Right renal pelvis (tissue), 4 donors: ENCODE measurements at places on chromosomes 13 and 19.

DNA sequence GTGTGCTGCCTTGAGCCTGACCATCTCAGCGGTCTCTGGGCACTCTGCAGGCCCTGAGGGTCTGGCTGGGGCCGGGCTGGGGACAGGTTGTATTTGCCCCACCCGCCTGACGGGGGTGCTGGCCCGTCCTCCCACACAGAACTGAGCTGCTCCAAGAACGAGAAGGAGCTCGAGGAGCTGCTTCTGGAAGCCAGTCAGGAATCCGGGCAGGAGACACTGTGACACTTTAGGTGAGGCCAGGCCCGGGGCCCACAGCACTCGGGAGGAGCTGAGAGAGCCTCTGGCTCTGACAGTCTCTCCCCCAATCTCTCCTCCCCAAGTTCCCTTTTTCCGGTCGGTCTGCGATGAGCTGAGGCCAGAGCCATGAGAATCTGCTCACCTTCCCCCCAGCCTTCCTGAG is 14.5 kb downstream of the NKPD1 start:
- no peak for DNase-seq

- DNase-seq = no peak
Observed at GRCh38 chr13:51222037-51222685, at the start of gene FAM124A. TSS of gene FAM124A (plus strand) at chr13:51222398. CDS start at chr13:51222502, 104 bp downstream.

GRCh38 chr13:23707674-23708073 is 137.5 kb downstream of the TNFRSF19 start:
- DNase-seq = no peak

DNA sequence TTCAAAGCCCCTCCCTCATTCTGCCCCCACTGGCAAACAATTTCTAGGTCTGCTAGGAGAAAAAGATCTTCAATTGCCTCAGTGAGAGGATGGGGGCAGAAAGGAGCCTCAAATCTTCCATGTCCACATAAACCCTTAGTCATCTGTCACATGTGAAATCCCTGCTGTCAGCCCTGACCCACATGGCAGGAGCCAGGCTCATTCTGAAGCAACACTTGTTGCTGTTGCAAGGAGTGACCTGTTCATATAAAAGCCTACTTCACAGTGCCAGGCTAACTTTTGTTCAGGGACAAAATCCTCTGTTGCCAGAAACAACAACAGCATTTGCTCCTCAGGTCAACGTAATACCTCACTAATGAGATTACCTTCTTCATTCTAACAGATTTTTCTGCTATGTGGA is 70.5 kb downstream of the IRS2 start:
- DNase-seq = no peak

GRCh38 chr13:35163674-35164073 is 221.6 kb downstream of the NBEA start:
- DNase-seq = no peak

DNA sequence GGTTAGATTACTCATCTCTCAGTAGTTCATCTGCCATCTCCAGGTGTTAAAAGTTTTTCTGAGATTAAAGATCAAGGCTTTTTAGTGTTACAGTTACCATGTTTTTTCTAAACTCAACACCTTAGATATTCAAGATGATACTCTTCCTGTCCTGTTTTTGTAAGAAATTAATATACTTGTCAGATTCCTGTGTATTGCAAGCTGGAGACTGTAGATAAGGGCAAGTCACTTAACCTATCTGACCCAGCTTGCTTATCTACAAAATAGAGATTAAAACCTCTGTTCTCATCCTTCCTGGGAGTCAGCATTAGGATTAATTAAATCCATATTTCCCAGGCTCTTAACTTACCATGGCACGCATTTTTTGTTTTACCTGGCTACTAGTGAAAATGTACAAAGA is 25.2 kb downstream of the SUGT1 start:
- no peak for DNase-seq

DNA sequence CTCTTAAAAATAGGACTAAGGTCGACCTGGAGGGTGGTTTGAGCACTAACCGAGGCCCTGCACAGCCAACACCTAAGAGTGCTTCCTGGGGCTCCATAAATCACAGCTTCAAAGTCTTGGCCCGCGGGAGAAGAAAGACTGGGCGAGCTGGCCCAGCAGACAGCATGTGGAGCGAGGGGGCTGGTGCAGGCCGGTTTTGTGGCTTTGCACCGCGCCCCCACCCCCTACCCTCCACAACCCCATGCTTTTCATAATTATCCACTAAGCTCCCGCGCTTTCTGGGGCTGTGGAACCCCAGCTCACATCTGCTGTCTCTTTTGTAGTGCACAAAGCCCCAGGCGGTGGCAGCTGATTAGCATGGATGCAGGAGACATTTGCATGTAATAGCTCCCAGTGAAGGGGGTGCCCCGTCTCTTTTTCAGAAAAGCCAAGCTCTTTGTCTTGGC is 17.1 kb downstream of the CARM1 start:
- no peak for DNase-seq

DNA sequence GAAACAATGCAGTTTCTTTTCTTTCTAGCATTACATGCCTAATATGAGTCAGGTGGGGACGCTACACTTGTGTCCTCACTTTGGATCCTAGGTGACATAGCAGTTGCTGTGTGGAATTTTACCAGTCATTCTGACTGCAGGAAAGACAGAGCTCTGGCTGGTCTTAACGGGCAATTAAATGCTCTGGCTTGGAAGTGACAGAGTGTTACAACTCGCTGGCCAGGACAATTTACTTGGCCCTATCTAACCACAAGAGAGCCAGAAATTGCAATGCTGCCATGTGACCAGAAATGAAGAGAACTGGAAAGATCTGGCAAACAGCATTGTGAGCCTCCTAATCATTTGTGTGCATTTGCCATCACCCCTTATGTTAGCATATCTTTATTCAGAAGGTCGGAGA is 351.1 kb downstream of the DCT start:
- no peak for DNase-seq

DNA sequence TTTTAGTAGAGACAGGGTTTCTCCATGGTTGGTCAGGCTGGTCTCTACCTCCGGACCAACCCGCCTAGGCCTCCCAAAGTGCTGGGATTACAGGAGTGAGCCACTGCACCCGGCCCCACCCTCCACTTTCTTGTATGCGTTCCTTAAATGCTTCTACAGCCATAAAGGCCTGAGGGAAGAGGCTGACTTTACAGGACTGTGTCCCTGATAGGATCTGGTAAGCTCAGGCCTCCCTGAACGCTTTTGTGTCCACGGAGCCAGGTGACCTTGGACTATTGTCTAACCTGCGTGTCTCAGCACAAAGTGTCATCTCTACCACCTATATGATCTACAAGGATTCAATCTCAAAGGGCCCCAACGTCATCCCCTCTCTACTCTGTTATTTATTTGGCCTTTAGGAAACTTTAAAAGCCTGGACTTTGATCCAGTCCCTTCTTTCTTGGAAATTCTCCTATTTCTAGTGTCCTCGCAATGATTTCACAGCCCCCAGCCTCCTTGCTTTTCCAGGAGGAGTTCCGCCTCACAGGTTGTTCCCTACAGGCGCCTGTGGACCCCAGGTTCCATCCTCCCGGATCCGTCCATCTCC is 701 bp downstream of the ZNF552 start:
- DNase-seq = no peak

- DNase-seq = no peak
Observed at GRCh38 chr13:97538203-97538602, 104.2 kb downstream of the RAP2A start.

- no peak for DNase-seq
Observed at GRCh38 chr13:95247852-95248251, 53.4 kb downstream of the ABCC4 start.

DNA sequence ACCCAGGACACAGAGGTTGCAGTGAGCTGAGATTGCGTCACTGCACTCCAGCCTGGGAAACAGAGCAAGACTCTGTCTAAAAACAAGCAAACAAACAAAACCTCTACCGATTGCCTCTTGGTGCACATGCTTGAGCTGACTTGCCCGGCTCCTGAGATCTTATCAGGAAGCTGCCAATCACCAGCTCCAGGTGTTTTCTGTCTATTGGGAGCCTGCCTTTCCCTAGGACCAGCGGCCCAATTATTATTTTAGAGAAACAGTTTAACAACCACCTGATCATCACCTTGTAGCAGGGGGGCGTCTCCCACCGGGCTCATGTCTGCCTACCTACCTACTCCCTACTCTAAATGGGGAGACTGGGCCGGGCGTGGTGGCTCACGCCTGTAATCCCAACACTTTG is 10.8 kb downstream of the CLEC4M start:
- no peak for DNase-seq

GRCh38 chr13:113759525-113760137 is 605 bp downstream of the TMEM255B start:
- DNase-seq = no peak
